Glomerular endothelial cell (primary cell): ENCODE measurements at places on chromosomes 13 and 19. TPM values are rescaled to one million over a fixed set of nuclear protein-coding genes. Genes with fewer than 3 reads are reported as not detected.

GRCh38 chr13:107553838-107554237 is 661.5 kb downstream of the LIG4 start:
- no peak for DNase-seq

DNA sequence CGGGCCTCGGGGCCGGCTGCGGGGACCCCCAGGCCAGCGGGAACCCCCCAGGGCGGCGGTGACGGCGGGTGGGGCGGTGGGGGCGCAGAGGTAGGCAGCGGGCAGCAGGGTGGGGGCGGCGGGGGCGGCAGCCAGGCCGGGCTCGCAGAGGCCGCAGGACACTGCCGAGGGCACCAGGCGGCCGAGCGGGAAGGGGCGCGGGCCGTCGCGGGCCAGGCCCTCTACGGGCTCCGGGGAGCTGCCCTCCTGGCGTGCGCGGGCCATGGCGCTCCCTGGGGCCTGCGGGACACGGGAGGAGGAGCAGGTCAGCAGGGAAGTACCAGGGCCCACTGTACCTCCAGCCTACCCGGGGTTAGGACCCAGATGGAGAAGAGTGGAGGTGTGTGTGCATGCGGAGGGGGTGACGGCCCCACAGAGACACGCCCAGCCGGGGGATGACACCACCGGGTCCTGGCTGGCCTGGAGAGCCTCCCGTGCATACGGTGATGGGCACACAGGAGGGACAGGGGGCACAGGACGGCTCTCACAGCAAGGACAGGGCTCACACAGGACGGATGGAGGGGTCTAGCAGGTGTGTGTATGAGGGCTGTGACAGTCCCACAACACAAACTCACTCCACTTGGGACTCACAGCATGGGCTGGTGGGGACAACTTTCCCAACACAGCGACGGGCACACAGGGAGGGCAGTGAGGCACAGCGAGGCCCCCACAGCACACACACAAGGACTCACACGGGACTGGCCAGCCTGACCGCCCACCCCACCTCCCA is 2.6 kb downstream of the BBC3 start:
- no peak for DNase-seq

PALM3 gene
- total RNA-seq, result not detected in 2 replicates

ZNF729 gene
- total RNA-seq, result not detected in 2 replicates

DNA sequence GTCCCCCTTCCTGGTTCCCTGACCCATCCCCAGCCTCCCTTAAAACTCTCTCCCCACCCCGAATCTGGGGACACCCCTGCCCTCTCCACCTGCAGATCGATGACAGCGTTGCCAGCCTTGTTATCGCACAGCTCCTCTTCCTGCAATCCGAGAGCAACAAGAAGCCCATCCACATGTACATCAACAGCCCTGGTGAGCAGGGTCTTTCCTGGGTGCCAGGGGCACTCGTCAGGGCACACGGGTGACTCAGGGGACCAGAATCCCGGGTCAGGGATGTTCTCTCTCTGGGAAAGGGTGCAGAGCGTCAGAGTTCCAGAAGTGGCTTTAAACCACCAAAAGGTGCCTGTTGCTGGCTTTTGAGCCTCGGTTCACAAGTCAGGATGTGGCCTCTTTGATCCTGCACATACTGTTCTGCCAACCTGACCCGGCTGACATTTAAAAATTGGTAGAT is 1.0 kb downstream of the CLPP start:
- no peak for DNase-seq

TYROBP gene
- not detected in 2 replicates for total RNA-seq

KLK12 gene
- total RNA-seq, result not detected in 2 replicates

GRCh38 chr19:44662691-44663385 is 8.4 kb upstream of the CEACAM19 start:
- no peak for DNase-seq

- no peak for DNase-seq
Measured at GRCh38 chr13:110115591-110115990, 191.4 kb downstream of the COL4A1 start.

- DNase-seq, result no peak
Measured at GRCh38 chr19:1699998-1700732, 47.8 kb upstream of the TCF3 start.

GRCh38 chr19:48608798-48609263 is 2.3 kb downstream of the SPACA4 start:
- DNase-seq, result no peak

DNA sequence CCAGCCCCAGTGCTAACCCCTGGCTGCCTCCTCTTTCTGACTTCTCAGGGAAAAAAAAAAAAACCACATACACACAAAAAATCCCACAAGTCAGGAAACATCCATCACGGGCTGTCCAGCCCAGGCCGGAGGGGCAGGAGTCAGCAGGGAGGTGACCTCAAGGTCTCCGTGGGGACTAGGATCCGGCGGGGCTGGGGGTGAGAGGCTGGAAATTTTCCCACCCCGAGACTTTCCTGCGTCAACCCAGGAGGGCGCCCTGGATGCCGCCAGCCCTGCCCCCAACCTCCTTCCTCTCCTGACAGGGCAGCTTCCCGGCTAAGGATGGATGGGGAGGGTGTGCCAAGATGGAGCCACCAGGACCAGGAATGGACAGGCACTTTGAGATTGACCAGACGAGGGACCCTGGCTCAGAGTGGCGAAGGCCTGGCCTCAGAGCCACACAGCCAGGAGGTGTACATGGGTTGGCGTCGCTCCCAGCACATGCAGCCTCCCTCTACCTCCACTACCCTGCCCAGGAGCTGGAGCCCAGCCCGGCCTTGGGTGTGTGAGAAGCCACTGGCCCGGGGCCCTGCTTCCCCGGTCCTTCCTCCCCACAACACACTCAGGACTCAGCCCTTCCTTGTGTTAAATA is 33.3 kb downstream of the BLOC1S3 start:
- DNase-seq, result no peak

- no peak for DNase-seq
Measured at GRCh38 chr13:27965343-27965739, 3.8 kb downstream of the CDX2 start.

RCBTB1 gene
- 20.0 and 24.2 TPM in 2 replicates for total RNA-seq

SLC6A16 gene
- total RNA-seq, result 1.3 and 2.3 TPM in 2 replicates

DNA sequence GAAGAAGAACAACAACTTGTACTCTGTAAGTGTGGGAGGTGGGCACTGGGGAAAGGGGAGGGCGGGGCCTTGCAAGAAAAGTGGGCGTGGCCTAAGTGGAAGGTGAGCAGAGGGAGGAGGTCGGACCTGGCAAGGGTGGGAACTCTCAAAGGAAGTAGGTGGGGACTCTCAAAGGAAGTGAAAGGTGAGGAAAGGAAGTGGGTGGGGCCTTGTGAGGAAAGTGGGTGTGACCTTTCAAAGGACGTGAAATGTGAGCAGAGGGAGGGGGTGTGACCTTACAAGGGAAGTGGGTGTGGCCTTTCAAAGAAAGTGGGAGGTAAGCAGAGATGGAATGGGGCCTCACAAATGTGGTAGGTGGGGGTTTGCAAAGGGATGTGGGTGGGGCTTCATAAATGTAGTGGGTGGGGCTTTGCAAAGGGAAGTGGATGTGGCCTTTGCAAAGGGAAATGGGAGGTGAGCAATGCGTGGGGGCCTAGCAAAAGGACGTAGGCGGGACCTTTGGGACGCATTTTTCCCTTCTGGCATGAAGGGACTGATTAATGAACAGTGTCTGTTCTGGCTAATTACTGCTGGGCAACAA is 25.9 kb downstream of the ACSBG2 start:
- DNase-seq, result no peak

- DNase-seq, result no peak
Measured at GRCh38 chr13:24274452-24275021, 34.8 kb upstream of the C1QTNF9 start.

DNA sequence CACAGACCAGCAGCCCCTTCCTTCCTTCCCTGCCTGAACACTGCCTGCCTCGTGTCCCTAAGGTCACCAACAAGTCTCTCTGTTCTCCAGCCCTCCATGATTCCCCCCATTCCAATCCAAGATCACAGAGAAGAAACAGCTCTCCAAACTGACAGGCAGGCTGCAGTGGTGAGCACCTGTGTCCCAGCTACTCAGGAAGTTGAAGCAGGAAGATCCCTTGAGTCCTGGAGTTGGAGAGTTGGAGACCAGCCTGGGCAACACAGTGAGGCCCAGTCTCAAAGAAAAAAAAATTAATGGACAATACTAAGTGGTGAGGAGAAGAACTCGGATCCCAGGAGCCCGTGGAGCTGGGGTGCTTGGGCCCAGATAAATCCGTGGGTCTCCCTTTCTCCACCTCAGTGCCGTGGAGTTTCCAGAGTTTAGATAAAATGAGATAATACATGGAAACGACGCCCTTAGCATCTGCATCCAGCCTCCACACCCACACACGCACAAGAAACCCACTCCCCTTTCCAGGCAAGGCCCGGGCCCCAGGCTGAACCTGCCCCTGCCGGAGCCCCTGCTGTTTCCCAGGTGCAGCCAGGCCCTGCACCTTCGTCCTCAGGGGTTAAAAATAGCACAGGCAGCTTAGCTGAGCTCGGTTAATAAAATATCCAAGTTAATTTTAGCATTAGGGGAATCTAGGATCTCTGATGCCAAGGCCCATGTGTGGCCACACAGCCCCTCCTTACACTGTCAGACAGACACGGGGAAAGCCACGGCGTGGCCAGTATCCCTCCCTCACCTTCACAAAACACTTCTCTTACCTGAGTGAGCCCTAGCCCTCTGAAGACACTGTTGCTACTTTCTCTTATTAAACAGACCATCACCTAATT is 4.7 kb downstream of the RASA3 start:
- DNase-seq, result no peak

DNA sequence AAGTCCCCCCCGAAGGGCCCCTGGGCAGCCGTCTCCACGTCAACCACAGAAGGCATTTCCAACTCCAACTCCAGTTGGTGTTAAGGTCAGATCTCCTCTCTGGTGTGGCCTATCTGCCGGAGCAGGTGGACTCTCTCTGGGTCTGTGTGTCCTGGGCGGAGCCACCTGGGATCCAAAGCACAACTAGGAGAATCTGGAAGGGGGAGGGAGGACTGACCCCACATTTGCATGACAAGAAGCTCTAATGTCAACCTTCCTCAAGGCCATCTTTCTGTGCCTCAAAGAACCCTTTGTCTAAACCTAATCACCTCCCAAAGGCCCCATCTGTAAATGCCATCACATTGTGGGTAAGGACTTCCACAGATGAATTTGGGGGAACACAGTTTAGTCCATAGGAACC is 381.5 kb downstream of the UQCRFS1 start:
- no peak for DNase-seq

GRCh38 chr13:44051918-44052675 is 172.4 kb downstream of the LACC1 start:
- DNase-seq, result no peak

OR4F17 gene
- total RNA-seq, result not detected in 2 replicates

DNA sequence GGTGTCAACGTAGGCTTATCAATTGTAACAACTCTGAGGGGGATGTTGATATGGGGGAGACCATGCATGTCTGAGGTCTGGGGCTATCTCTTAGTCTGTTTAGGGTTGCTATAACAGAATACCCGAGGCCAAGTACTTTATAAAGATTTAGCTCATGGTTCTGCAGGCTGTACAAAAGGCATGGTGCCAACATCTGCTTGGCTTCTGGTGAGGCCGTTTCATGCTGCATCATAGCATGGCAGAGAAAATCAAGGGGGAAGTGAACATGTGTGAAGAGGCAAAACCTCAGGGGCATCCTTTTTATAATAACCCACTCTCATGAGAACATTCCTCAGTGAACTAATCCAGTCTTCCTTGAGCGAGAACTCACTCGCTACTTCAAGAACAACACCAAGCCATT is 353.8 kb downstream of the ENOX1 start:
- DNase-seq, result no peak

- DNase-seq, result no peak
Measured at GRCh38 chr13:19957320-19958154, 990 bp upstream of the ZMYM2 start.

ZSCAN1 gene
- not detected in 2 replicates for total RNA-seq

GRCh38 chr13:96033220-96034015 is 19.8 kb downstream of the UGGT2 start:
- no peak for DNase-seq

DNA sequence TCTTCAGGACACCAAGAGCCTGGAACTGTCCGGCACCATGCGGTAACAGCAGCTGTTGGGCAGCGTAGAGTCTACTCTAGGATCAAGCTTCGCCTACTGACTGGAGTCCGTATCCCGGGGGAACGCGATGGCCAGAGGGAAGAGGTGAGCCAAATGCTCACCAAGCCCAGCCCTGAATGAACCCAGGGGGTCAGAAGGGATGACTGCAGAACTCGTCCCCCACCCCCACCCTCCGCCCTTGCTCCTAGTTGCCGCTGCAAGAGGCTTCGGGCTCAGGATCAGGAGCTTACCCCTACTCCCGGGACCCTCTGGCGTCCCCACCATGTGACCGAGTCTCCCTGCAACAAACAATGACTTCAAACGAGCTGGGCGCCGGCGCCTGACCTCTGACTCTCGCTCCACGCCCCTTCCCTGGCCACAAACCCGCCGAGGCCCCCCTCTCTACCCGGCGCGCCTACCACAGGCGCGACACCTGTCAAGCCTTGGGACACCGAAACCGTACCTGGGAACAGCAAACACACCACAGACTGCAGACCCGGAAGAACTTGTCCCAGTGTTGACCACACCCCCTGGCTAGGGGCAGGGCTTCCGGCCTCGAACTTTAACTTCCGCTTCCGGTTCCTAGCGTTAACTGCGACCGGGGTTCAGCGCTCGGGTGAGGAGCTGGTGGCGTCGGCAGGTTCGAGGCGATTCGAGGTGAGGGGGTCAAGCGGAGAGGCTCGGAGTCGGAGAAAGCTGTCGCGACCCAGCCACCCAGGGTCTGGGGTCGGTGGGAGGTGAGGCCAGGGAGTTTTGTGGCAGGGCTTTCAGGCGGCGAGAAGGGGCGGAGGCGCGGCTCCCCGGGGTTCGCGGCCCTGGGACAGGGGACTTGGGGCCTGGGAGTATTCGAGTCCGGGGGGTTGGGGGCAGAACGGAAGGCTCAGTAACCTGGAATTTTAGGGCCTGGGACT is at the start of gene UBL5:
Gene UBL5, plus strand, starts transcription at position 630 of the 950 bp plus-strand sequence. CDS start 420 bp downstream, outside the sequence.
- DNase-seq, result peak; percentile 41

C19orf67 gene
- not detected in 2 replicates for total RNA-seq

DNA sequence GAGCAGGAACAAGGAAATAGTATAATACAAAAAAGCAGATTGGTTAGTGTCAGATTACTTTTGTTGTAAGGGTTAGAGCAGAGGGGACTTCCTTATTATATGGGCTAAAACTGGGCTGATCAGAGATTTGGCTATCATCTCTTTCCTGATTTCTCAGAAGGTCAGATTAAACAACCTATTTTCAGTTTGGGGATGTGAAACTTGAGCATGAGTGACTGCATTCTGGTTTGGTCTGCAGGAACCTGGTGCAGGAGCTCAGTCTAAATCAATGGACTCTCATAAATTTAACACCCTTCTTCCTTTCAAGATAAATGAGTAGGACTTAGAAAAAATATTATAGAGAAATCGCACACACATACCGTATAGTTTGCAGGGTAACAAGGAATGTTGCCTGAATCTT is 12.9 kb upstream of the RFXAP start:
- no peak for DNase-seq

NOTCH3 gene
- 6.2 and 37.5 TPM in 2 replicates for total RNA-seq

GJA3 gene
- total RNA-seq, result 0.39 and 0.47 TPM in 2 replicates

GRCh38 chr13:76936763-76937162 is 11.5 kb upstream of the ACOD1 start:
- no peak for DNase-seq

NLRP9 gene
- not detected in 2 replicates for total RNA-seq

DNA sequence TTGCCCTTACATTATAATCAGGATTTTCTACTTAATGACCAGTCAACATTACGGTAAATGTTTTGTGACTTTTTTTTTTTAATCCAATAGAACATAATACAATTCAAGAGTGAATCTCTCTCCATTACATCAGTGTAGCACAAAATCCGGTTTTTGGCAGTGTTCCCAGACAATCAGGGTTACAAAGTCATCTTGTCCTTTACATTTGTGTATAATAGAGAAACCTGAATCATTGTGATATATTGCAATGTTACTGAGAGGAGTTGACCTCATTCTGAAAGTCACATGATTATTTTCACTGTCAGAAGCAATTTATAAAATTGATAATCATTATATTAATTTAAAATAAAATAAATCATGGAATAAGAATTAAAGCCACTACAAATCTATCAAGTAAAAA is 1346.0 kb upstream of the SPRY2 start:
- DNase-seq, result no peak
